ENCODE measurements at places on chromosomes 11 and 22. TPM values are rescaled to one million over a fixed set of nuclear protein-coding genes. Genes with fewer than 3 reads are reported as not detected.

ABCC8 gene
- 80.5 TPM for total RNA-seq

MRPL23 gene
- total RNA-seq: 40.0 TPM

MMP3 gene
- total RNA-seq: not detected

GRCh38 chr11:90274362-90274761, 51.5 kb upstream of the CHORDC1 start:
- H3K4me3 ChIP-seq: no peak overlapping the region
- DNase-seq: no peak
- no peak overlapping the region for H3K27ac ChIP-seq
- no peaks in the 10 kb centered on the region for H3K4me1 ChIP-seq
- H3K36me3 ChIP-seq: no peaks in the 10 kb centered on the region

LRRC4C gene
- 14.0 TPM for total RNA-seq

GRCh38 chr11:17775035-17775348, 40.4 kb downstream of the KCNC1 start:
- no peak overlapping the region for H3K4me3 ChIP-seq
- no peaks in the 10 kb centered on the region for H3K36me3 ChIP-seq
- peaks cover 5% of the 10 kb centered on the region for H3K27me3 ChIP-seq

DNA sequence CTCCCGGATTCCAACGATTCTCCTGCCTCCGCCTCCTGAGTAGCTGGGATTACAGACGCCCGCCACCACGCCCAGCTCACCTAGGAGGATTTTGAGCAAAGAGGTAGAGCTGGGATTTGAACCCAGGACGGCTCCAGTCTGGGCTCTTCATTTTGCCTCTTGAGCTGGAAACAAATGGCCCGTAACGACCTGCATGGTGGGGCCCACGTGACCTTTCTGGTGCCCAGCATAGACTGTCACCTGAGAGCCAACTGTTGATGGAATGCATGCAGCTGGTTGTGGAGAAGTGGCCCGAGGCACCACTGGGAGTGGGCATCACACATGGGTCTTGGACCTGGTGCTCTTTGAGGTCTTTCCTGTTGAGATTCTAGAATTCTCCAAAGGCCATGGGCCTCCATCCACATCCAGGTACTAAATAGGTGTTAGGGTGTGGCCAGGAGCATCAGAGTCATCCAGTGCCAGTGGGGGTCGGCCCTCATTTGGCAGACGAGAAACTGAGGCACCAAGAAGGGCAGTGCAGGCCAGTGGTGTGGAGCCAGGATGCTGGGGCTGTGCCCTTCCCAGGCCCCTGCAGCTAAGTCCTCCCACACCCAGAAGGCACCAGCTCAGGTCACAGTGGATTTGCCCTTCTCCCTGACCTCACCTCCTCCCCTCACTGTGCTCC, 3.9 kb downstream of the ATF4 start:
- peak overlapping the region; percentile 83 for H3K27ac ChIP-seq
- DNase-seq: no peak

GRCh38 chr11:95443386-95443785, 212.4 kb upstream of the SESN3 start:
- no peaks in the 10 kb centered on the region for H3K36me3 ChIP-seq
- H3K4me3 ChIP-seq: no peak overlapping the region
- no peak overlapping the region for H3K27ac ChIP-seq
- H3K4me1 ChIP-seq: no peaks in the 10 kb centered on the region

DNA sequence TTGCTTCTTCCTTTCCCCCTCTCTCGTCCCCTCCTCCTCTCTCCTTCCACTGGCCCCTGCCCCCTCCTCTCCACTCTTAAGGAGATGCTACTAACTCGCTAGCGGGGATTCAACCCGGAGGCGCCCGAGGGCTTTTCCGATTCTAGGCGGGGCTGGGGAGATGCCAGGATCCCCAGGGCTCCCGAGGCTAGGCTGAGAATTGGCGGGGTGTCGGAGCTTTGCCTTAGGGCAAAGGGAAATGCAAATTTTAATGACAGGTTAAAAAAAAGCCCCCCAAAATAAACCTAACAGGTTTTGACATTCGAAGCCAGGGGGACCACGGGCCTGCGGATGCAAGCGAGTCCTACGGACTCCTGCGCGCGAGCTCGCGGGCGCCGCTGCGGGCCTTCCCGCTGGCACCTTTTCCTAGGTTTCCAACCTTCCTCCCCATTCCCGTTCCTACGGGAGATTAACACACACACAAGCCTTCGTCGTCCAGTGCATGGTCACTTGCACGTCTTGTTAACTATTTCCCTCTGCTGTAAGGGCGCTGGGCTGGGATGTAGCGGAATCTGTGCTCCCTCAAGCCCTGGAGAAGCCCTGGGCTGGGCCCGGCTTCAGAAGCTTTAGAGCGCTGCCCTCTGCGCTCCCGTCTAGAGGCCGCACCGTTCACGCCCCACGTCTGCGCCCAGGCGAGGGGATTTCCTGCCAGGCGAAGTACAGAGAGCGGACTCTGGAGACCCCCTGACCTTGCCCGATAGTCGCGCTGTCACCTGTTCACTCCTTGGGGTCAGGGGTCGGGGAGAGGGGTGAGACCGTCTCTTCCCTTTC, 729 bp upstream of the ALX4 start:
- DNase-seq: no peak
- no peak overlapping the region for H3K27ac ChIP-seq
- peaks cover 97% of the 10 kb centered on the region for H3K27me3 ChIP-seq
- peaks cover 4% of the 10 kb centered on the region for H3K36me3 ChIP-seq
- H3K4me3 ChIP-seq: peak overlapping the region; percentile 85
- peaks cover 26% of the 10 kb centered on the region for H3K4me1 ChIP-seq

- peaks cover 12% of the 10 kb centered on the region for H3K4me1 ChIP-seq
- H3K27me3 ChIP-seq: no peaks in the 10 kb centered on the region
- H3K27ac ChIP-seq: no peak overlapping the region
- no peak for DNase-seq
- no peak overlapping the region for H3K4me3 ChIP-seq
Measured at GRCh38 chr11:35274909-35275785, 136.2 kb downstream of the CD44 start.

DNA sequence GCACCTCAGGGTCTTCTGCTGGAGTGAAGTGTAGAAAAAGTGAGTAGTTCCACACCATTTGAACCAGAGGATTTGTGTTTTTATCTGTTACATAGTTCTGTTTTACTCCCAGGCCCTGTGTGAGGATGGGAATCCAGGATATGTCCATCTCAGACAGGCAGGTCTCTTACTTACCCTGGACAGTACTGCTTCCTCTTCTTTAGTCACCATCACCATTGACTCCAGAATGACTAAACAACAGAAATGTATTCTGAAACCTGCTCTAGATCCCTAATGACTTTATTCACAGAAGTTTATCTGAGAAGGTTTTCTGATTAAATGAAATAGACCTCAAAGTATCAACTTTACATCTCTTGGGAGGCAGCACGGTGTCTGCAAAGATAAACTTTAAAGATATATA, 33.6 kb downstream of the CYP2R1 start:
- H3K27ac ChIP-seq: no peak overlapping the region
- H3K4me1 ChIP-seq: peaks cover 10% of the 10 kb centered on the region
- no peak overlapping the region for H3K4me3 ChIP-seq

DENND5A gene
- 76.0 TPM for total RNA-seq

DNA sequence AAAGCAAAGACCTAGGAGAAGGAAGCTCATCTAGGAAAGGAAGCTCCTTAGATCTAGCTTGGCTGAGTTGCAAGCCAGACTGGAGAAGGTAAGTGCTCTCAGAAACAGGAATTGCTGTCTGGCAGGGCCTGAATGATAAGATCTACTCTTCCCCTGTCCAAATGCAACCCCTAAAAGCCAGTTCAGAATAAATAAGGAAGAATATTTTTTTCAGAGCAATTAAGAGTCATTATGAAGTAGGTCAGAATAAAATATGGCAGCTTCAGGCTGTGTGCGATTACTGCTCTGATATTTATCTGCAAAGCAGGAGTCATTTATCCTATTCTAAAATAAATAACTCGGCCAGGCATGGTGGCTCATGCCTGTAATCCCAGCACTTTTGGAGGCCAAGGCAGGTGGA, 82.1 kb downstream of the PIWIL4 start:
- H3K4me1 ChIP-seq: peaks cover 17% of the 10 kb centered on the region
- H3K4me3 ChIP-seq: no peak overlapping the region
- no peak overlapping the region for H3K27ac ChIP-seq

DNA sequence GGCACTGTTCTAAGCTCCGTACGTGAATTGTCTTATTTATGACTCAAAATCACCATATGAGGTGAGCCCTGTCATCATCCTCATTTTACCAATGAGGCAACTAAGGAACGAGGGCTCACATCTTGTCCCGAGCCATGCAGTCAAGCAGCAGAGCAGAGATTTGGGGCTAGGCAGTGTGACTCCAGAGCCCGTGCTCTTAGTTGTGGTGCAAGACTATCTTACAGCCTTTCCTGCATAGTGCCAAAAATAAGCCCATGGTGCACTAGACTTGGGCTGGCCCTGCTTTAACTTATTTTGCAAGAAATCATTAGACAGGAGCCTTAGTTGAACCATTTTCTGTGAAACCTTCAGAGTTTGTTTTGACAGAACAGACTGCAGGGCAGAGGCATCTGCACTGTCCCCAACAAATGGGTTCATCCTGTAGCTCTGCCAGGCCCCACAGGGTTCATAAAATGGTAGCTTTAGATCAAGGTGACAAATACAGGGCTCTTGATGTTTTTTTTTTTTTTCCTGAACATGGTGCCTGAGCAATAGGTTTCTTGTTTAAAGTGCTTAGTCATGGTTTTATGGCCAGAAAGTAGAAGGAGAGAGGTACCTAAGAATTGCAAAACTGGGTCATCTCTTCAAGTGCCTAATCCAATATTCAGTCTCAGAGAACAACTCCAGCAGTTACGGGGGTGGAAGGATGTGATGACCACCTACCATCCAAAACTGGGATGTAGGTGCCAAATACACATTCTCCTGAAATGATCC, 56.6 kb downstream of the BMAL1 start:
- H3K4me3 ChIP-seq: no peak overlapping the region
- H3K36me3 ChIP-seq: no peaks in the 10 kb centered on the region
- no peak overlapping the region for H3K27ac ChIP-seq
- DNase-seq: no peak

DNA sequence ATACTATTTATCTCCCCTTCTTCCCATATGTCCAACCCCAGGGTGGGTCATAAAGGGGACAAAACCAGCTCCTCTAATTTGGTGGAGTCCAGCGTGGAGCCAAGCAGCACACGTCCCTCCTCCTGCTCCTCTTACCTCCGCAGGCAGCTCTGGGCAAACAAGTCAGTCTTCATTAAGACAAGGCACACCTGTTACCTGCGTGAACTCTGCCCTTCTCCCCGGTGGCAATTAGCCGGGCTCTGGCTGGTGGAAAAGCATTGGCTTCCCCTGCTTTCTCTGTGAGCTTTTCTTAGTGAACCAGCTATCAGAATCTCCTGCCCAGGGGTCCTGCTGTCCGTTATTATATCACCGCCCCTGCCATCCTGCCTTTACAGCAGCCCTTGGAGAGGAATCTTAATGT, 418.7 kb upstream of the CADM1 start:
- H3K27me3 ChIP-seq: peaks cover 28% of the 10 kb centered on the region
- H3K27ac ChIP-seq: peak overlapping the region; percentile 27
- H3K4me3 ChIP-seq: no peak overlapping the region
- H3K36me3 ChIP-seq: no peaks in the 10 kb centered on the region

DNA sequence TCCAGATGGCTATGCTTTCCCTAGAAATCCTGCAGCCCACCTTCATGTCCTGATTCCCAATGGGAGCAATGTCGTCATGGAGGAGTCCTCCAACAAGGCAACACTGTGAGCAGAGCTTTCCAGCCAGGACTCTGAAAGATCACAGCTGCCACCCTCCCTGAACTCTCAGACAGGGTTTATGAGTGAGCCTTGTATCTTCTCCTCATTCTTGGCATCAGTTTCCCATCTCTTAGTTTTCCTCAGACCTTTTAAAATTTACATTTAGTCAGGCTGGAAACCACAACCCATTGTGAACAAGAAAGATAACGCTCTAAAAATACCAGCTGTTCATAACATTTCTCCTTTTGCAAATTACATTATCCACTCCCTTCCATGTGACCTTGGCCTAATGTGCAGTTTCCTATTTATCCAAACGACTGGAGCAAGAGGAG, 15.6 kb upstream of the LYVE1 start:
- no peak for DNase-seq
- H3K36me3 ChIP-seq: no peaks in the 10 kb centered on the region
- no peaks in the 10 kb centered on the region for H3K27me3 ChIP-seq

DNA sequence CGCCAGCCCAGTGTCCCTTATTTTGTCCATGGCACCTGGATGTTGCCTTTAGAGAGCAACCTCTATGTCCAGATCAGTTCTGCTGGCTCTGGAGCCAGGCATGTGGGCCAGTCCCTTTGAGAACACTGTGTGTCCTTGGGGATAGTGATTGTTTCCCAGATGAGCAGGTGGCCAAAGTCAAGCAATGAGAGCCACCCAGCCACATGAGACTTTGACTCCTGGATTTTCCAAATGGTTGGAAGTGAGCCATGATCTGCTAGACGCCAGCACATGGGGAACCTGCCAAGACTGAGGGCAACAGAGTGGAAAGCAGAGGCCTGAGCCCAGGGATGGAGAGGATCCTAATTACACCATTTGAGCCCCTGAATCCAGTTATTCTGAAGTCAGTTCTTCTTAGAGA, 479.8 kb downstream of the OPCML start:
- peaks cover 42% of the 10 kb centered on the region for H3K27me3 ChIP-seq
- H3K36me3 ChIP-seq: no peaks in the 10 kb centered on the region
- H3K27ac ChIP-seq: no peak overlapping the region

GRCh38 chr11:65958774-65959420, 2.6 kb upstream of the SART1 start:
- no peaks in the 10 kb centered on the region for H3K27me3 ChIP-seq
- peaks cover 8% of the 10 kb centered on the region for H3K36me3 ChIP-seq
- no peak overlapping the region for H3K27ac ChIP-seq
- H3K4me1 ChIP-seq: peaks cover 20% of the 10 kb centered on the region
- DNase-seq: no peak
- no peak overlapping the region for H3K4me3 ChIP-seq

DNA sequence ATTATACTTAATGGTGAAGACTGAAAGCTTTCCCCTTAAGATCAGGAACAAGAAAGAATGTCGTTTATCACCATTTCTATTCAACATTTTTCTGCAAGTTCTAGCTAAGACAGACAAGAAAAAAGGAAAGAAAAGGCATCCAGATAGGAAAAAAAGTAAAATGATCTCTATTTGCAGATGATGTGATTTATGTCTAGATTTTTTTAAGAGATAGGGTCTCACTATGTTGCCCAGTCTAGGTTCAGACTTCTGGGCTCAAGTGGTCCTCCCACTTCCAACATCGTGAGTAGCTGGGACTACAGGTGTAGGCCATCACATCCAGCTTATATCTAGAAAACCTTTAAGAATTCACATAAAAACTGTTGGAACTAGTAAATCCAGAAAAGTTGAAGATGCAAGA, 51.4 kb upstream of the ADORA2A start:
- H3K27ac ChIP-seq: no peak overlapping the region
- H3K4me1 ChIP-seq: peaks cover 10% of the 10 kb centered on the region
- H3K36me3 ChIP-seq: peaks cover 54% of the 10 kb centered on the region
- DNase-seq: no peak

GRCh38 chr11:62682518-62682917, 3.6 kb upstream of the UBXN1 start:
- no peak overlapping the region for H3K4me3 ChIP-seq
- DNase-seq: no peak
- no peak overlapping the region for H3K27ac ChIP-seq

DNA sequence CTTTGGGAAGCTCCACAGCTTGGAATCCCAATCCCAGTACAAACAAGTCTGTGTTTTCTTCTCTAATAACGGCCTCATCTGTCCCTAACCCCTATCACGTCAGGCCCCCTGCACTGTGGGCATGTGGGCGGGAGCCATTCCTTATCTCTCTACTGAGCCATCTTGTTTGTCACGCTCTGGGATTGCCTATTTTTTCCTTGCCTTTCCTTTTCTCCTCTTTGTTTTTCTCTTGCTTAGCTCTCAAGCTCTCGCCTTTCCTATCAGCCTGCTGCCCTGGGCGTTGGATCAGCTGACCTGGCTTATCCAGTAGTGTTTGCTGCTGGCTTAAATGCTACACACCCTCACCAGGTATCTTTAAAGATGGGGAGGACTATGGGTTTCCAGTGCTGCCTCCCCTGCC, 35.8 kb downstream of the ARHGAP1 start:
- H3K27me3 ChIP-seq: no peaks in the 10 kb centered on the region
- H3K4me1 ChIP-seq: peaks cover 14% of the 10 kb centered on the region
- DNase-seq: no peak
- peaks cover 26% of the 10 kb centered on the region for H3K36me3 ChIP-seq
- no peak overlapping the region for H3K27ac ChIP-seq

Data from type B pancreatic cell (in vitro differentiated cells).